Putamen (tissue), 1 donor: ENCODE measurements at places on chromosomes 2 and 18.

DNA sequence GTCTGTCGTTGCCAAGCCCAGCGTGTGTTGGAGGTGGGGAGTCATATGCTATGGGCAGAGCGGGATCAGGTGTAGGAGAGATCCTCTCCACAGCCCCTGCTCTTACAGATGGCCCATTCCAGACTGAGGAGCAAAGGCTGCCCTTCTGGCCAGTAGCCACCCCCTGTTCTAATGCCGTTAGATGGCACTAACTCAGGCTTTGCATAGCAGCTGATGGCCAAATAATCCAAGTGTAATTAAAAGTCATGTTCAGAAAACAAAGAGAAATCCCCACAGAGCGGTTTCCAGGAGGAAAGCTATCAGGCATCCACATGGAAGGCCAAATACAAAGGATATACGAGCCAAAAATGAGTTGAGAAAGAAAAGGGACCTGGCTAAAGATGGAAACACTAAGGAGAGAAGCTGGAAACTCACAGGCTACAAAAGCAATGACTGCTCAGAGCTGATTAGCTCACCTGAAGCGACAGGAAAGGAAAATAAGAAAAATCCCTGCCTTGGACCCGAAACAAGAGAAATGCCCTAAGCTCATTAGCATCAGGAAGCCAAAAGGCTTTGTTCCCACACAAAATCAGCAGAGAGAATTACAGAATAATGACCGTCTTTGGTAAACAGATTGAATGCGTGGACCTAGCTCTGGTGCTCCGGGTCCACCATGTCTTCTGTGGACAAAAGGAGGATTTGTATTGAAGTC lies 1002.4 kb upstream of the KLHL29 start:
- DNase-seq, result no peak

DNA sequence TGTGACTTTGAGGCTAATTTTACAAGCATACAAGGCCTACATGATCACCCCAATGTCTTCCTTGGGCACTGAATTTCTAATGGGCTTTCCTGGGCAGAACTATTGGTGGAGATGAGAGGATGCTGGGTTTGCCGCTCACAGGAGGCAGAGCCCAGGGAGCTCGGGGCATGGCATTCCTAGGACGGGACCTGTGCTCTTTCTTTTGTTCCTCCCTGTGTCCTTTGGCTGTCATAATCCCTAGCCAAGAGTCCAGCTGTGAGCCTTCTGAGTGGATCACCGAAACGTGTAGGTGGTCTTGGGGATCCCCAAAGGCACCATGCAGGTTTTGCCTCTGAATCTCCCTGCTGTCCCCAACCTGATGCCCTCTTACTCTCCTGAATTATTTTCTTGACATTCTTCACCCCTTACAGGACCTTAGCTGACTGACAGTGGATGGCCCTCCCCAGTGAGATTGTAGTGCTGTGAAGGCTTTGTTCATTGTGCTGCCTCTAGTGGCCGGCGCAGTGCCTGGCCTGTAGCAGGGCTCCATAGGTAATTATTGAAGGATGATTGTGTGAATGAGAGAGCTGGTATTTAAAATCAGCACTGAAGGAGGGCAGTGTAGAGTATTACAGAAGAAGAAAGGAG lies 221.9 kb downstream of the ZNF407 start:
- no peak for DNase-seq

GRCh38 chr2:179927041-179927440 lies 65.6 kb upstream of the ZNF385B start:
- DNase-seq, result no peak

- DNase-seq, result no peak
Observed at GRCh38 chr18:21359746-21360145, 117.7 kb downstream of the GREB1L start.

DNA sequence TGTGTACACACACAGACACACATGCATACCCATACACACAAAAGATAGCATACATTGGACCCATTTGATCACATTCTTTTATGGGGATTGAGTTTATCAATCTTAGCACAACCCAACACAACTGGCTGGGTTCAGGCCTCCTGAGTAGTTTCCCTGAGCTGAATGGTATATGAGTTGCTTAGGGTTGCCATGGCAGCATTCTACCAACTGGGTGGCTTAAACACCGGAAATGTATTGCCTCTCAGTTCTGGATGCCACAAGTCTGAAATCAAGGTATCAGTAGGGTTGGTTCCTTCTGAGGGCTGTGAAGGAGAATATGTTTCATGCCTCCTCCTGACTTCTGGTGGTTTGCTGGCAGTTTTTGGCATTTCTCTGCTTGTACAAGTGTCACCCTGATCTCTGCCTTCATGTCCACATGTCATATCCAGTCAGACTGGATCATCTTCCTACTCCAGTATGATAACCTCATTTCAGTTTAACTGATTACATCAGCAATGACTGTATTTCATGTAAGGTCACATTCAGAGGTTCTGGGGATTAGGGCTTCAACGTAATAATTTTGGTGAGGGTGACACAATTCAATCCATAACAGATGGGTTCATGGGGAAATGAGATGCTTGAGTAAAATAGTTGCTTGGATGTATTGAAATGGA lies 212.7 kb downstream of the KCNE4 start:
- DNase-seq, result no peak

- peak; percentile 68 for DNase-seq
Observed at GRCh38 chr18:48781163-48781987, 169.4 kb downstream of the SMAD7 start.
